Effector CD4-positive, alpha-beta T cell (primary cell): ENCODE measurements at places on chromosomes 13 and 19.

GRCh38 chr13:42892760-42893159, 99.3 kb downstream of the EPSTI1 start:
- DNase-seq, result no peak

DNA sequence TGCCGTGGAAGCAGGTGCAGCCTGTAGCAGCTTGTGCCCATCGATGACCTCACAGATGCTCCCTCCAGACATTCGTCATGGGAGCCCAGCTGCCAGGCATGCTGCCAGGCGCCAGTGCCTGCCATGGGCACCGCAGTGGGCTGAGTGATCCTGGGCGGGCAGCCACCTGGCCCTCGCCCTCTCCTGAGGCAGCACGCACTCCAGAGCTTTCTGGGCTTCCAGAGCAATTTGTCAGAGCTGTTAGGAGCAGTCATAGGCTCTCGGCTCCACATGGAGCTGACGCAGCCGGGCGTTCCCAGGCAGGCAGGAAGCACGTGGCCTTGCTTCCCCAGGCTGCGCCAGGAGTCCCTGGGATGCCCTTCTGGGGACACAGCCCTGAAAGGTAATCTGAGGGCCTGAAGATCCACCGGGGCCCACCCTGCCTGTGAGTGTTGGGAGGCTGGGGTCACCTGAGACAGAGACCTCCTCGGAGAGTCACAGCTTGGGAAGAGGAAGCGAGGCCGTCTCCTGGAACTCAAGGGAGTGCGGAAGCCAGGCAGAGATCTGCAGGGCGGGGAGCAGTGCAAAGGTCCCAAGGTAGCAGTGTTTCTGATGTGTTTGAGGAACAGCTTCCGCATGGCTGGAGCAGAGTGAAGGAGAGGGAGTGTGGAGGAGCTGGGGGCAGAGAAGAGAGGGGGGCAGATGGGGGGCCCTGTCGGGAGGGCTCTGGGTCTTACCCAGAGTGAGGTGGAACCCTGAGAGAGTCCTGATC, 50.6 kb downstream of the DPF1 start:
- no peak for DNase-seq

- DNase-seq, result peak; percentile 23
These were observed 26.9 kb upstream of the CYP2A7 start for GRCh38 chr19:40908976-40909375.

DNA sequence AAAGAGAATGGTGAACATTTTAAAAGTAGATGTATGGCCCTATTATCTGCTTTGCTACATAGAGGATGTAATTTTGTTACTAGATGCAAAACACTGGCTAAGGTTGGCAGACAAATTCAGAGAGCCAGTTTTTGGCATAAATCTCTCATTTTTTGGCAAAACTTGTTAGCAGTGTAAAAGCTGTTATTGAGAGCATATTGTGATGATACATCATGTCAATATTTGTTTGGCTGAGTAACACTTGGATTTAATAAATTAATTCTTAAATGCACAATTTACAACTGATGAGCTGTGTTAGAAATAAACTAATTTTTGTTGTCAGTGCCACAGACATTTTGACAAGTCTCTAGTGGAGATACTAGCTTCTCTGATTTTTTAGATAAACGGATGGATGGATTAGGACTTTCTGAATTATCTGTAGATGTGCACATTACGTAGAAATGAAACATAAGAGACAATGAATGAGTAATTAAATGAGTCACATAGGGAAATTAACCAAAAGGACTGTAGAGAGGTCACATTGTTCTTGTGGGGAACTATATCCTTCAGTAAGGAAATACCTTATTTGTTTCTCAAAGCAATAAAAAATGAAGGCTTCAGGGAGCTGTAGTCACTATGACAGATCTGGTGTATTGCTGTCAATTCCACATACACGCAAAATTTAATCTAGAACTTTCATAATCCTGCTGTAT, 17.4 kb downstream of the UFM1 start:
- no peak for DNase-seq

DNA sequence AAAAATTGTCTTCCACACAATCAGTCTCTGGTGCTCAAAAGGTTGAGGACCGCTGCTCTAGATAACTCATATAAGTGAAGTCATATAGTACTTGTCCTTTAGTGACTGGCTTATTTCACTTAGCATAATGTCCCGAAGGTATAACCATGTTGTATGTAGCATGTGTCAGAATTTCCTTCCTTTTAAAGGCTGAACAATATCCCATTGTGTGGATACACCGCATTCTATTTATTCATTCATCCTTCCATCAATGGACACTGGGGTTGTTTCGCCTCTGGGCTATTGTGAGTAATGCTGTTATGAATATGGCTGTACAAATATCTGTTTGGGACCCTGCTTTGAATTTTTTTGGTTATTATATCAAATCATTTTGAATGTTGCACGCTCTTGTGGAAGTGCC, 4.6 kb upstream of the LYPD5 start:
- DNase-seq, result no peak

DNA sequence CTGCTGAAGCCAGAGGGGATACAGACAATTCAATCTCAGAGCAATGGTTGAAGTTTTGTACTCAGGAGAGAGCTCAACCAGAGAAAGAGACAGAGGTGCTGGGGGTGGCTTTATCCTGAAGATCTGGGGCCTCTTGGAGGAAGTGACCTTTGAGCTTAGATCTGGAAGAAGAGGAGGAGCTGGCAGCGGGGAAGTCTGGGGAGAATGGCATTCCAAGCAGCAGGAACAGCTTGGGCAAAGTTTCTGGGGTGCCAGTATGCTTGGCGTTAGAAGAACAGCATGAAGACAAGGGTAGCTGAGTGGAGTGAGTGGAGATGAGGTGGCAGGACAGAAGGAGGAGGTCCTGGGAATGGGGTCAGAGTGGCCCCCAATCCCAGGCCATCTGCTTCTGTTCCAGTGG, 11.3 kb downstream of the MAST3 start:
- no peak for DNase-seq

DNA sequence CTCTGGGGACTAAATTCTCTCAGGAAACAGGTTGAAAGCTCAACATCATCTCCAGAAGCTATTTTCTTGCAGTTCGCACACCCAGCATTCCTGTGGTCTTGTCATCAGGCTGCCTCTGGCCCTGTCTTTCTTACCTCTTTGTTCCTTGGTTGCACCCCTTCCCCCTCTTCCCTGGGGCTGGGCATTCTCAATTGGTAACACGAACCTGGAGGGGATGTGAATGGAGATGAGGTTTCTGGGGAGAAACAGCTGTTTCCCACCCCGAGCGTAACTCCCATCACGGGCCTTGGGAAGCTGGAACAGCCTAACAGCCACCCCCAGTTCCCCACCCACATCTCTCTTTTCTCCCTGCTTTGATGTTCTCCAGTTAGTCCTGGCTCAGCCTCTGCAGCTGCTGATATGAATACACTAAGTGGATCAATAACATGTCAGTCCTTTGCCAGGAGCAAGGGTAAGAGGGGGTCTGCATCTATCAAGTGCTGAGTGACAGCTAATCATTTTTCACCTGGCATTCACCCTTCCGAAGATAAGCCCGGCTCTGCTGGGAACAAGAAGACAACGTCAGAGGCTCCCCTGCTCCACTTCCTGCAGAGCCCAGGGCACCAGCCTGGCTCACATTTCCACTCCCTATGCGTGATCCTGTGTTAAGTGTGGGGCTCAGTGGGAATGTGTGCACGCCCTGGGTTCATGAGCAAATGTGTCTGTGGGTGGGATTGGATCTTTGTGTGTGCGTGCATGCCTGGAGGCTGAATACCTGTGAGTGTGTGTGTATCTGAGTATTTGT, 74.0 kb upstream of the KCTD15 start:
- no peak for DNase-seq

DNA sequence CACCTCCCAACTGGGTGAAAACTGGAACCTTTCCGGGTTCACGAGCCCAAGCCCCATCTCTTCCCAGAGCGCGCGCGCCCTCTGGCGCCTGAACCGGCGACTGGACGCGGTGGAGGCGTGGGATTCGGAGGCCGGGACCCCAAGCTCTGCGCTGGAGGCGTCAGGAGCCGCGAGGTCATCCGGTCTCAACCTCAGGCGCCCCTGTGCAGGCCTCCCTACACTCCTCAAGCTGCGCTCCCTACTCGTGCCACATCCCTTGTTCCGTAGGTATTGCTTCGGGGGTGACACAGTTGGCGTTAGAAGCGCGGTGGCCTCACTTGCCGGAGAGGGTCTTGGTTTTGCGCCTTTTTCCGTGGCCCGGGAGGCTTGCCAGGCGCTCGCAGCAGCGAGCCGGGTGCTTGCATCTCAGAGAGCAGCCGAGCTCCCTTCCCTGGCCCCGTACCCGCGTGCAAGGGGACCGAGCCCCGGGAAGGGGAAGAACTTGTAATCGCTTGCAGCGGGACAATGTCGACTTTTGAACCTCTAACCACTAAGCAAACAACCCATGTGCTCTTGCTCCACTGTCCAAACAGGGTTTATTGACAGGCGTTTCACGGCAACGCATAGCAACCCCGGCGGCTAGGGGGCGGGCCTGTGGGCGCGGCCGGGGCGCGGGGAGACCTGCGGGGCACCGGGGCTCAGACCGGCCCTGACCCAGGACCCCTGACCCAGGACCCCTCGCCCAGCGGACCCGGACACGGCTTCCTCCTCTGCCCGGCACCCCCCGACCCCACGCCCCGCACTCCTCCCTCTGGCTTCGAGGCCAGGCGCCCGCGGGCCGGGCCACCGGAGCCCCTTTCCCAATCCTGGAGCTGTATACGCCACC, 8.5 kb downstream of the CDX2 start:
- no peak for DNase-seq

DNA sequence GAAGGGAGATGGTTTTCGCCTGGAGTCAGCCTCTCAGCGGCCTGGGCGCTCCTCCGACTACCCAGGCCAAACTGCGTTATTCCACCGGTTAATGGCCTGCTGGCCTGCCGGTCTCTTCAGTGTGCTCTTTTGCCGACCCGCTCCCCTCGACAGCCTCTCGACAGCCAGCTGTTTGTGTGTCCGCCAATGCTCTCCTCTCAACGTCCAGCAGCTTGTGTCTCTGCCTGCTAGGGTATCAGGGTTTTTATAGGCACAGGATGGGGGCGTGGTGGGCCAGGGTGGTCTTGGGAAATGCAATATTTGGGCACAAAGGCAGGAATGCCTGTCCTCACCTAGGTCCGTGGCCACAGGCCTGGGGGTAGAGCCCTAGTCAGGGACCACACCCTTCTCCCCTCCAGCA, 1.5 kb upstream of the ZNF235 start:
- DNase-seq, result no peak

DNA sequence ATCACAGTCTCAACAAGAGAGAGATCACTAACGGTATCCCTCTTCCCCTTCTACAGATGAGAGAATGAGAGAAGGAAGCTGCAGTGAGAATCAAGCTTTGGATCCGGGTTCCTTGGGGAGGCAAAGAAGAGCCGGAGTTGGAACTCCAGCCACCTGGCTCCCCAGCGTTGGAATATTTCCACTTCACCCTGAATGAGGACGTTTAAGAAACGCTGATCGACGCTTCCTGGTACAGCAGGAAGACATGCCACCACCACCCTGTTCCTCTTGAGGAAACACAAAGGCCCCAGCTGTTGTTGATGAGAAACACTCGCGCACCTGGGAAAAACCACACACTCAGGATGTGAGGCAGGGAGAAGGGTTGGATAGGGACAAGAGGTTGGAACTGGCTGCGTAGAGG, 11.3 kb upstream of the CACNG8 start:
- no peak for DNase-seq

GRCh38 chr13:64819081-64819480, 2411.1 kb downstream of the PCDH9 start:
- no peak for DNase-seq

DNA sequence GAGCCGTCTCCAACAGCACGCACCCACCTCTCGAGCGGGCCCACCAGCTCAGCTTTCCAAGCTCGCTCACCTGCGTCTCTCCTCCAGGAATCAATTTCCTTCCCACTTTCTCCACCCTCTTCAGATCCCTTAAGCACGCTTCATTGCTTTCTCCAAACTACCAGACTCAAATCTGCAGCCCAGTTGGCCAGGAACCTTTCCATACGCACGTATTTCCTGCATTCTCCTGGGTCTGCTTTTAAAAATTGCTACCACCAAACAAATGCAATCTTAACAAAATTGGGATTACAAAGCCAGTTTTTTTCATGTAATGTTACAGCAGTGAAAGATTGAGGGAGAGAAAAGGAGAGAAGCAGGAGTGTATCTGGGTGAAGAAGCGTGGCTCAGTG, 1.5 kb downstream of the ENOX1 start:
- DNase-seq, result no peak

DNA sequence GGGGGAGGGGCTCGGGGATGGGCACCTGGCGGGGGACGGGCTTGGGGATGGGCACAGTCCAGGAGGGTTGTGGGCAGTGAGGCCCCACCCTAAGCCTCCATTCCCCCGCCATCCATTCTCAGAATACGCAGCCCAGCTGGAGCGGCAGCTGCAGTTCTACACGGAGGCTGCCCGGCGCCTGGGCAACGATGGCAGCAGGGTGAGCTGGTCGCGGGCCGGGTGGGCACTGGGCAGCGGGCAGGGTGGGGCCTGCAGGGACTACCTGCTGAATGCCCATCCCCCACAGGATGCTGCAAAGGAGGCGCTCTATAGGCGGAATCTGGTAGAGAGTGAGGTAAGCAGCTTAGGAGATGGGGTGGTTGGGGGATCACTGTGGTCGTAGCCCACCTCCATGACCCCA, 8.3 kb downstream of the PODNL1 start:
- DNase-seq, result no peak

DNA sequence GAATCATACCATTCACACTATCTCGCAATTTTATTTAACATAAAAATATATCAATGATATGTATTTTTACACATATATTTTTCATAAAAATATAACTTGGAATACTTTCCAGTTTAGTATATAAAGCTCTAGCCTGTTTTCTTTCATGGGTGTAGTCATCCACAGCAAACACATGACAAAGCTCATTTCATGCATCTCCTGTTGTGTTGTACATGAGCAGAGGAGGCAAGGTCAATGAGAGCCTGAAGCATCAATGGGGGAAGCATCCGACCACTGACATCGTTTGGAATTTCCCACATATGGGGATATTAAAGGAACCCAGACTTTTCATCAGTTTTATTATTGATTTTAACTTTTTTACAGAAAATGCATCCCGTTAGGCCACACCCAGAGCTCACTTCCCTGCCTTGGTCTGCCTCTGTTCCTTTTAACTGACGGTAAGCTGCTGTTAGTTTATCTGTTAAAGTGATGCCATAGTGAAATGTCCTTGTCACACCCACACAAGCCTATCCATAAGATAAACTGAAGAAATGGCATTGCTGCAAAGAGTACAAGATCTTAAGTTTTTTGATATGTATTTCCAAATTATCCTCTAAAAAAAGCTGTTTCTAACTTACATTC, 44.0 kb downstream of the MIPEP start:
- DNase-seq, result no peak
